Right forelimb (tissue), 1 donor: ENCODE measurements at places on chromosomes 16 and 17.
A peak's percentile ranks its signal among the peaks of the same experiment; 100 is the strongest.

GRCh38 chr16:9922441-9922840 is 259.8 kb downstream of the GRIN2A start:
- DNase-seq = no peak

DNA sequence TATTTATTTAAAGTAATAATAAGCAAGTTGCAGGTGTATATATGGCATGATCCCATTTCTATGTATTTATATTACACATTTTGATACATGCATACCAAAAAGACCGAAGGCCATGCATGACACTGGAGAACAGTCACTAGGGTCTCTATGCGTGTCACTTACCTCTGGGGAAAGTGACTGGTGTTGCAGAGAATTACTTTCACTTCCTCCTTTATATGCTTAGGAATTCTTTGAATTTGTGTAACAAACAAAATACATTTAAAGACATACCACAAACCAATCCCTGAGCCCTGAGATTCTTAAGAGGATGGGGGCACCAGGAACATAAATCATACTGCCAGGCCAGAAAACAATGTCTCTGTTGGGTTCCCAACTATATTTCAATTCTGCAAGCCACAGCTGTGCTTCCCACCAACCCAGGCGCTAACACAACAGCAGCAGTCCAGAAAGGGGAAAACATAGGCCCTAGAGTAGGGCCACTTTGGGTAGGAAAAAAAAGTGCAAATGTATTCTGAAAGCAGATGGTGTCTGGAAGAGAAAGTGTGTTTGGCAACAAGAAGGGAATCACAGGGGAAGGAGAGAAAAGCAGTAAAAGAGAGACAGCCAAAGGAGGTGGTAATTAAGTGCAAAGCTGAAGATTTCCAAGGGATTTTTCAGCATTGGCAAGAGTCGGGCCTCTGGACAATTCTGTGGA is 24.5 kb upstream of the HYDIN start:
- peak; percentile 46 for DNase-seq

DNA sequence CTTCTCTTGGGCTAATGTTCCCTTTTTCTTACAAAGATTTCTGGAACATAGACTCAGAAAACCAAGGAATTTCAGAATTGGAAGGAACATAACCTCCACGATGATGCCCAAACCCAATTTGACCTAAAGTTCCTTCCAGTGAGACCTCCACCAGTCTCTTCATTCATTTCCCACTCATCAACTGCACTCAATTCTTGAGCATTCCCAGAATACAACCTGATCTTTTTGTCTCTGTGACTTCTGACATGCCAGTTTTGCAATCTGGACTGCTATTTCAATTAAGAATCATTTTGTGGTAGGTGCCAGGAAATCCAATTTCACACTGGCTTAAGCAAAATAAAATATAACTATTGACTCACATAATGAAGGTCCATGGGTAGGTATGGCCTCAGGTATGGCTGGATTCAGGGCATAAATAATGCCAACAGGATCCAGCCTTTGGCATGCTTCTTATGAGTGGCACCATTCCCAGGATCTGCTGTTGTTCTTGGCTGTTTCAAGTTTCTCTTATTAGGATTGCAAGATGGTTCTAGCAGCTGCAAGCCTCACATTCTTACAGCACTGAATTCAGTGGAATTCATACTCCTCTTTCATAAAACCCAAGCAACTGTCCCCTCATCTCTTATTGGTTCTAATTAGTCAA is 184.3 kb downstream of the HS3ST4 start:
- peak; percentile 51 for DNase-seq

GRCh38 chr16:56950881-56951771 is 10.6 kb upstream of the CETP start:
- peak; percentile 60 for DNase-seq

- DNase-seq = no peak
Measured at GRCh38 chr16:78368121-78369102, 269.0 kb downstream of the WWOX start.

DNA sequence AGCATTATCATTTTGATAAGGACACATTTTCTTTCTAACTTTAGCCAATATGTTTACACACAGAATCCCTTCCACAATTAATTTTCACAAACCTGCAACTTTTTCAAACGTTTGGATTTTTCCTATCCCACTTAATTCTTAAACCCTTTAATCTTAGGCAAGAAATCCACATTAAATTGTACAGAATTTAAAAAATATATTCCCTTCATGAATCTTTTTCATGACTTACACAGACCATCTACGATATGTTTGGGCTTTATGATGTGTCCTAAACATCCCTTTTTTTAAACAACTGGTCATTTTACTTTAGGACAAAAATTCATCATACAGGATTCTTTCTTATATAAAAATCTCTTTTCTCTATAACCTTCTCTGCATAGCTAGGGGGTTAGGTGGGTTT is 241.5 kb upstream of the CNTNAP4 start:
- DNase-seq = no peak

DNA sequence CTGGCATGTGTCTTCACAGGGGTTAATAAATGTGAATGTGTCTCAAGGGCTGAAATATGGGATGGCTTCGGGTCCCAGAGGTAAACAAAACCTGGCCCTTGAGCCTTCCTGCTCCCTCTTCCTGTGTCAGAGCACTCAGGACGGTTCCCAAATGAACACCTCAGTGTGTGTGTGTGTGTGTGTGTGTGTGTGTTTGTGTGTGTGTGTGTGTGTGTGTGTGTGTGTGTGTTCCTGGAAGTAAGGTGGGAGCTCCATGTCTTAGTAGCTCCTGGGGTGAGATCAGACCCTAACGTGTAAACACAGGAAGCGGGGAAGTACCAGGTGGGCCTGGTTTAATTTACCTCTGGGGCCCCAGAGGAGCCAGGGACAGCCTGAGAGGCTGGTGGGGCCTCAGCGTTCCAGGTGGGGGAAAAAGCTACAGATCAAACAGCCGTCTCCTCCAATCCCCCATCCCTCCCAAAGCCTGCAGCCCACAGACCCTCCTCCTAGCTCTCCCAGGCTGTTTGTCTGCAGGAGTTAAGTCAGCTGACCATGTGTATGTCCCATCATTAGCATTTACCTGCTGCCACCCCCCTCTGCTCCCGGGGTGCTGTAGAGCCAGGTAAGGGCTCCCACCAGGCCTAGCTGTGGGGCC is 6.1 kb downstream of the KIF19 start:
- DNase-seq = no peak

DNA sequence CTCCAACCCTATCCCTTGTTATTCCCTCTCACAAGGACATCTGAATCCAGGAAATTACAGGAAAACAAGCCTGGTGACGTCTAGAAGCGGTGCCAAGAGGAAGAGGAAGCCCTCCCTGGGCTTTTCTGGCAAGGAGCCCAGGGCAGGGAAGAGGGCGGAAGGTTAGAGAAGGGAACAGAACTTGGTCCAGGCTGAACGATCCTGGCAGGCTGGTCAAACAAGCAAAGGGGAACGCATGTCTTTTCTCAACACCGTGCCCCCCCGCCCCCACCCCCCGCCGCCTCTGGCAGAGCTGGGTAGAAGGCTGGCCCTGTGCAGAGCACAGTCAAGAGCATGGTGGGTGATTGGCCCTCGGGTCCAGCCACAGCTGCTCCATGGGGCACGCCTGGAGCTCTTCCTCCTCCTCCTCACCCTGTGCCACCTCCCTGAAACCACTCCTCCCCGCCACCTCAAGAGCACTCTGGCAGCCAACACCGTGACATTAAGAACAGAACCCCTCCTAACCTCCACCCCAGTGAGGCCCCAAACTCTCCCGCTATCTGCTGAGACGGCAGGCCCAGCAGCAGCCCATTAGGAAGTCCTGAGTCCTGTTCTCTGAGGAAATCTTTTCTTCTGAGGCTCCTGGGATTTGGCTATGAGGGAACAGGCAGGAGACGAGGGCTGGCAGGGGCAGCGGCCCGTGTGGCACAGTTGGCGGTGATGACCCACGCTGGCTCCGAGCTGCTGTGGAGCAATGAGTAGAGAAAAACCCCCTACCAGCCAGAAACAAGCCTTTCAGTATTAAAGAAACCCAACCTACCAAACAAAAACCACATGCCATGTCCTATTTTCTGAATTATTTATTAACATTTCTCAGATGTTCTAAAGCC is 7.3 kb downstream of the C16orf86 start:
- DNase-seq = no peak

DNA sequence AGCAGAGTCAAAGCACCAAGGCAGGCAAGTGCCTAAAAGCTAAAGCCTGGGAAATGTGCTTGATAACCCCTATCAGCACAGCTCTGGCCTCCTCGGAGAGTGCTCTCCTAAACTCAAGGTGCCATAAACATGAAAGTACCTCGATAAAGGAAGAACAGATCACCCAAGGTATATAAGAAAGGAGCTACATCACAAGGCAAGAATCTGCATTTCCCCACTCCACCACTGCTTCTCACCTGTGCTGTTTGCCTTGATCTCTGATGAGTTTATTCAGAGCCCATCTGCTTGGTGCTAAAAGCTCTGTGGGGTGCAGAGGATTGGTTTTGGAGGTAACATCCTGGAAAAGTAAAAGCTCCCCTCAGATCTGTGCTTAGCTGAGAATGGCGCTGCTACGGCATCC is 449.5 kb upstream of the CDH5 start:
- no peak for DNase-seq

DNA sequence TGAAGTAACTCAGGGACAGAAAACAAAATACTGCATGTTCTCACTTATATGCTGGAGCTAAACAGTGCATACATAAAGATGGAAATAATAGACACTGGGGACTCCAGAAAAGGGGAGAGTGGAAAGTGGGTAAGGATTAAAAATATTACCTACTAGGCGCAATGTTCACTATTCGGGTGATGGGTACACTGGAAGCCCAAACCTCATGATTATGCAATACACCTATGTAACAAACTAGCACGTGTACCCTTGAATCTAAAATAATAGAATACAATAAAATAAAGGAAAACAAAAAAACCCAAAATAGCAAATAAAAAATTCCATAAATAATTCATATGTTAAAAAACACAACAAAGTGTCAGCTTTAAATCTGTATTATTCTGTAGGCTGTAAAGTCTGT is 56.9 kb downstream of the MAP2K6 start:
- no peak for DNase-seq

DNA sequence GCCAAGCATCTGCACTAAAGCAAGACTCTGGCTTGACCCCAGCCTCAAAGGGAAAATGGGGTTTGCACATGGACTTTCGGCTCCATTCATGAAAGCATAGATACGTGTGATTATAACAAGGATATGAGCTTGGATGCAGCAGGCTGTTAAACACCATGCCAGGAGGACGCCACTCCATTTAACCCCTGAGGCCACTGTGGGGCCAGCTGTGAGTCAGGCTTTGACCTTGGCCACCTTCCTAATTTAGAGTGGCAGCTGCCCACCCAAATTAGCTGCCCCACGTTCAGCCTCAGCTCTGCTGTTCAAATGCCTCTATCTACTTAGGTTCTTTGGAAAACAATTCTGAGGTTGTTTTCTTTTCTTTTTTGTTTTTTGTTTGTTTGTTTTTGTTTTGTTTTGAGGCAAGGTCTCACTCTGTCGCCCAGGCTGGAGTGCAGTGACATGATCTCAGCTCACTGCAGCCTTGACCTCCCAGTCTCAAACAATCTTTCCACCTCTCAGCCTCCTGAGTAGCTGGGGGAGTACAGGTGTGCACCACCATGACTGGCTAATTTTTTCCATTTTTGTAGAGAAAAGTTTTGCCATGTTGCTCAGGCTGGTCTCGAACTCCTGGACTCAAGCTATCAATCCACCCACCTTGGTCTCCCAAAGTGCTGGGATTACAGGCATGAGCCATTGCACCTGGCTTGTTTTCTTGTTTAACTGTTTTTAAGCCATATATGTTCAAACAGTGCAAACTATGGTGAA is 23.2 kb upstream of the KIFC3 start:
- DNase-seq = no peak

- no peak for DNase-seq
Measured at GRCh38 chr16:86960266-86960665, 356.9 kb downstream of the C16orf95 start.

- no peak for DNase-seq
Measured at GRCh38 chr16:19601083-19601976, 45.8 kb downstream of the VPS35L start.

DNA sequence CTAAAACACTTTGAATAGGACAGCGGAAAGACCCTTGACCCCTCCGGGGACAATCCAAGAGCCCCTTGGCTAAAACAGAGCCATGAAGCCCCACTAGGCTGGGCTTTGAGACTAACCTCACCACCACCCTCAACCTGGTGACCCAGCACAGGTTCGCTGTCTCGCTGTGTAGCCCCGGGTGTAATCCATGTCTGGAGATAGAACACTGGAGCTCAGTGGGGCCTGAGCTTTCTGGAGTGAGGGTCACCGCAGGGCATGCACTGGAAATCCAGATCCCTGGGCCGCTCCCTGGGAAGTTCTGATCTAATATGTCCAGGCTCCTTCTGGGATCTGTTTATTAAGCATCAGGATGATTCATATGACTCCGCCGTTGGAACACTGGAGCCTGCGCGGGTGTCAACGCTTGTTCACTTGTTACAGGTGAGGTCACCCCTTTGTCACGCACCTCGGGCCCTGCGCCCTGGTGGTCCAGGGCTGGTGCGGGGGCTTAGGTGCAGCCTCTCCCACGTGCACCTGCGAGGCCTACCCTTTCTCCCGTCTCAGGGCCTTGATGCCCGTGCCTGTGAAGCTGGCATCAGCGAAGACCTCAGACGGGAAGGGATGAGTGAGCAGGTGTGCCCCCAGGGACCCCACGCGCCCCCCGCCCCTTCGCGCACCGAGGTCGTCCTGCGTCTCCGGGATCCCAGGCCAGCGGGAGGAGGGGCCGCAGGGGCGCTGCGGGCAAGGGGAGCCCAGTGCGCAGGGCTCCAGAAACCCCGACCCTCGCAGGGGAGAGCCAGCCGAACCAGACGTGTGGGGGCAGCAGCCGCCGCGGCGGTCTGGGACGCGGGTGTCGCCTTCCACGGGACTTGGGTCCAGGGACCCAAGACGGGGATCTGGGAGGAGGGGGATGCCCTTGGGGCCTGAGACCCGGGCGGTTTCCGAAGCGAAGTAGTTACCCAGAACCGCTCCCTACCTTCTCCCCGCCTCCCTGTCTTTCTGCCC is 224.1 kb upstream of the FOXF1 start:
- peak; percentile 22 for DNase-seq

DNA sequence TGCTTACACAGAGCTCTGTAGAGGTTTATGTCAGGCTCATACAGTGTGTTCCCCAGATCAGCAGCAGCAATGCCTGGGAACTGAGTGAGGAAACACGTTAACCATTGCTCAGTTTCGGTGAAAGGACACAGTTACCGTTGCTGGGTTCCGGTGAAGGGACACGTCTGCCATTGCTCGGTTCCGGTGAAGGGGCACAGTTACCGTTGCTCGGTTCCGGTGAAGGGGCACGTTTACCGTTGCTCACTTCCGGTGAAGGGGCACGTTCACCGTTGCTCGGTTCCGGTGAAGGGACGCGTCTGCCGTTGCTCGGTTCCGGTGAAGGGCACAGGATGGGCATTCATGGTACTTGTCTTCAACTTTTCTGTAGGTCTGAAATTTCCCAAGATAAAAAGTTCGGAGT is 81.7 kb downstream of the MRM3 start:
- no peak for DNase-seq

GRCh38 chr16:23434380-23434779 is 18.6 kb downstream of the COG7 start:
- DNase-seq = peak; percentile 51

GRCh38 chr16:3007957-3008689 is 4.6 kb upstream of the CLDN9 start:
- no peak for DNase-seq
